Germinal center (tissue), 1 donor: ENCODE measurements at places on chromosomes 1 and 21.

- no peak for DNase-seq
These were observed 191.2 kb upstream of the PROX1 start for GRCh38 chr1:213796525-213796924.

DNA sequence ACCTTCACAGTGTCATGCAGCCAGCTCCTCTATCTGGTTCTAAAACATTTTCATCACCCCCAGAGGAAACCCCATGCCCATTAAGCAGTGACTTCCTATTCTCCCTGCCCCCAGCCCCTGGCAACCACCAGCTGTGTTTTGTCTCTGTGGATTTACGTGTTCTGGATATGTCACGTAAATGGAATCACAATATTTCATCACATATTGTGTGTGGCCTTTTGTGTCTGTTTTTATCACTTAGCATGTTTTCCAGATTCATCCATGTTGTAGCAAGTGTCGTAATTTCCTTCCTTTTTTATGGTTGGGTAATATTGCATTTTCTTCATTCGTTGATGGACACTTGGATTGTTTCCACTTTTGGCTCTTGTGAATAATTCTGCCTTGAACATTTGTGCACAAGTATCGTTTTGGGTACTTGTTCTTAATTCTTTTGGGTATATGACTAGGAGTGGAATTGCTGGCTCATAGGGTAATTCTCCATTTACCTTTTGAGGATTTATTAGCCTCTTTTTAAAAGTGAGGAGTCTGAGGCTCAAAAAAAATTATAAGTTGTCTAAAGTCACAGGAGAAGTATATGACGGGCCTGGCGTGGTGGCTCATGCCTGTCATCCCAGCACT, 127.0 kb downstream of the MRPS6 start:
- DNase-seq = no peak

GRCh38 chr1:1760345-1760650, 18.0 kb downstream of the NADK start:
- DNase-seq = no peak

- no peak for DNase-seq
These were observed 40.9 kb upstream of the SLC6A9 start for GRCh38 chr1:44072204-44072603.

GRCh38 chr1:61233121-61233660, 150.8 kb downstream of the NFIA start:
- no peak for DNase-seq
